ENCODE measurements at places on chromosomes 2 and 18.

DNA sequence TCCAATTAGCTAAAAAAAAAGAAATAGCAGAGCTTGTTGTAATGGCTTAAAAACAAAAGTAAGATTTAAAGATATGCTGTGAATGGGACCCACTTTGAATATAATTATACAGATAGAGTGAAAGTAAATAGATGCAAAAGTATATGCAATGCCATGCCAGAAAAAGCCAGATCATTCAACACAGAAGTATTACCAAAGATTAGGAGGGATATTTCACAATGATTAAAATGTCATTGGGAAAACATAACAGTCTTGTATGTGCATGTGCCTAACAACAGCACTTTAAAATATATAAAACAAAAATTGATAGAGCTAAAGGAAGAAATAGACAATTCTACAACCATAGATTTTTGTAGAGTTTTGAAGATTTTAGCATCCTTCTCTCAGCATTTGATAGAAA lies 19.9 kb upstream of the SIGLEC15 start:
- no peak for DNase-seq

GRCh38 chr2:129806317-129806716 lies 173.1 kb upstream of the RAB6C start:
- no peak for DNase-seq

DNA sequence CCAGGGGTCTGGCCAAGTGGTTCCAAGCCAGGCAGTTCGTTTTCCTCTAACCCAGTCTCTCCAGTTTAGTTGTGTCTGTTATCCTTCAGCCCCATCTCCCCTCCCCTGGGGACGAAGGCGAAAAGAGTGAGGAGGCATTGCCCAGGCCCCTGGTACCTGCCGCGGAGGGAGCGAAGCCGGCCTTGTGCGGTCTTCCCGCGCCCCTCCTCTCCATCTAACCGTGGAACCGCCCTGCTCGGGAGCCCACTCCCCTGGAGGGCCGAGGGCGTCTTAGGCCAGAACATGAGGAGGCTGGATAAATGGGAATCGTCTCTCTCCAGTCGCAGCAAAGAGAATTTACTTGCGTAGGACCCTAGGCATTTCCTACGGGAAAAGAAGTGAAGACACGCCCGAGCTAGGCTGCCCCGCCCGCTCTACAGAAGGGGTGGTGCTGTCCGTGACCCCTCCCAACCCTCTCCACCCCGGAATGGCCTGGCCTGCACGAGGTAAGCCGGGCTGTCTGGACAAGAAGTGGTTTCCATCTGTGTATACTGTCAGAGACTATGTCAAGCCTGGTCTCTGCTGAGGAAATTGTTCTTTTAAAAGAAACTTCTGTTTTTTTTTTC lies 156.2 kb downstream of the MIB1 start:
- no peak for DNase-seq

DNA sequence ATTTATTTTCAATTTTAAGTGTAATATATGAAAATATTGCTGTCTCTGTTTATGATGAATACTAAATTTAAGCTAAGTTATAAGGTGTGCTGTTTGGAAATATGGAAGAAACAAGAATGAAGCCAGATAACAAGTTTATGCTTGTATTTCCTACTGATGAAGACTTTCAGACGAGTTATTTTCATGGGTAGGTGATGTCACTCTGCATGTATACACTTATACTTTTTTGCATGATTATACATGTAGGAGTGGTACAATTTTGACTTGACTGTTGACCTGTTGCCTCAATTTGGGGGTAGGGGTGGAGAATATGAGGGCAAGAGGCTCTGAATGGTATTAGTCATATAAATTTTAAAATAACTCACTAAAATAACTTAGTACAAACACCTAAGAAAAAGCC lies 133.7 kb downstream of the HAUS1 start:
- no peak for DNase-seq
